ENCODE measurements at places on chromosomes 6 and 20.
A peak's percentile ranks its signal among the peaks of the same experiment; 100 is the strongest.

GRCh38 chr6:73610444-73611275 lies 43.1 kb downstream of the SLC17A5 start:
- peak; percentile 53 for DNase-seq

GRCh38 chr6:8619853-8620252 lies 184.5 kb upstream of the SLC35B3 start:
- no peak for DNase-seq

DNA sequence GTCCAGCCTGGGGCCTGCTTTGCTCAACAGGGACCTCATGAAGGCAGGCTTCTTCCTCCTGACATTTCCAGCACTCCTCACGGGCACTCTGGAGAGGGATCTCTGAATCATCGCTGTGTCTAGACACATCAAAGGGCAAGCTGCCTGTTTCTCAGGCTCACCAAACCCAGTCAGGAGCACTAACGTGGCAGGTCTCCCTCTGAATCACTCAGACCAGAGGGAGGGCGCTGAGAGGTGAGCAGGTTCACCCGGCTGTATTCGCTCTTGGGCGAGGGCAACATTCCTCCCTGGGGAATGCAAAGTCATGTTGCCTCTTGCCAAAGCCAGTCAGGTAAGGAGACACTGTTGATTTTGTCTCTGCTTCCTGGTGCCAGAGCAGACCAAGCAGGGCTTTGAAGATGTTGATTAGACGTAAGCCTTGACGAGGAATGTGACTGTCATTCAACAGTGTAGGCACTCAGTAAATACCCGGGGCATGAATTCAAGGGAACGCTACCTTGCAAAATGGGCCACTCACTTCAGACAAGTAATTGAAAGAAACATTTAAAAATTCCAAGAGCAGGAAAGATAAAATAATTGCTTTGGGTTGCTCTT lies 50.1 kb downstream of the CYP24A1 start:
- DNase-seq: no peak

DNA sequence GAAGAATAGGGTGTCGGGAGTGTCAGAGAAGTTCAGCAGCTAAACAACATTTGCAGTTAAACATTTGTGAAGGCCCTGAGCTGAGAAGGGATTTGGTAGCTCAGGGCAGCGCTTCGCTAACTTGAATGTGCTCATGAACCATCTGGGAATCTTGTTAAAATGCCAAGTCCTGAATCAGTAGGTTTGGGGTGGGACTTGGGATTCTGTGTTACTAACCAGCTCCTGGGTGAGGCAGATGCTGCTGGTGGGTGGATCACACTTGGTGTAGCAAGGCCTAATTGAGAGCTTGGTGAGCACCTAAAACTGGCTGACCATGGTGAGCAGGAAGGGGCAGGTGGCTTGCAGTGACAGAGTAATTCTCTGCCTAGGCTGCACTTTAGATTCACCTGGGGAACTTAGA lies 5.9 kb downstream of the PTPRA start:
- no peak for DNase-seq

GRCh38 chr6:142887517-142887916 lies 57.5 kb downstream of the HIVEP2 start:
- DNase-seq: no peak

- no peak for DNase-seq
Observed at GRCh38 chr6:103872233-103872632, 987.5 kb downstream of the HACE1 start.

GRCh38 chr6:106922626-106923025 lies 51.9 kb downstream of the CD24 start:
- no peak for DNase-seq

DNA sequence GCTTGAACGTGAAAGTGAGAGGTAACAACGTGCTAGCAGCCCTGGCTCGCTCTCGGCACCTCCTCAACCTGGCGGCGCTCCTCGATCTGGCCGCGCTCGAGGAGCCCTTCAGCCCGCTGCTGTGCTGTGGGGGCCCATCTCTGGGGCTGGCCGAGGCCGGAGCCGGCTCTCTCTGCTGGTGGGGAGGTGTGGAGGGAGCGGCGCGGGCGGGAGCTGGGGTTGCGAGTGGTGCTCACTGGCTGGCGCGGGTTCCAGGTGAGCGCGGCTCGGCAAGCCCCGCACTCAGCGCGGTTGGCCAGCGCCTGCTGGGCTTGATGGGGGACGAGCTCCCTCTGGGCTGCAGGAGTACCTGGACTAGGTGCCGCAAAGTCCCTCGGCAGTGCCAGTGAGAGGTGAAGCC lies 52.5 kb upstream of the RPS6KA2 start:
- DNase-seq: no peak

DNA sequence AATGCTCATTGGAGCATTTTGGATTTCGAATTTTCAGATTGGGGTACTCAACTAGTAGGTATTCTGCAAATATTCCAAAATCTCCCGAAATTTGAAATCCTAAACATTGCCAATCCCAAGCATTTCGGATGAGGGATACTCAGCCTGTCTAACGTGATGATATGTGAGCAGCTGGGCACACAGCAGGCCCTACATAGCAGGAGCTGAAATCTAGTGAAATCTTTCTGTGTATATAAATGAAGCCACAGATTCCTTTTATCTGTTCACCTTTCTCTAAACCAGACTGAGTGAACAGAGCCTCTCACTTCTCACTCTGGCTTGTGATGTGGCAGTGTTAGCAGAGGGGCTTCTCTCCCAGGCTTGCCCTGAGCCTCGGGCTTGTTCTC lies 17.8 kb downstream of the STX16 start:
- DNase-seq: no peak

DNA sequence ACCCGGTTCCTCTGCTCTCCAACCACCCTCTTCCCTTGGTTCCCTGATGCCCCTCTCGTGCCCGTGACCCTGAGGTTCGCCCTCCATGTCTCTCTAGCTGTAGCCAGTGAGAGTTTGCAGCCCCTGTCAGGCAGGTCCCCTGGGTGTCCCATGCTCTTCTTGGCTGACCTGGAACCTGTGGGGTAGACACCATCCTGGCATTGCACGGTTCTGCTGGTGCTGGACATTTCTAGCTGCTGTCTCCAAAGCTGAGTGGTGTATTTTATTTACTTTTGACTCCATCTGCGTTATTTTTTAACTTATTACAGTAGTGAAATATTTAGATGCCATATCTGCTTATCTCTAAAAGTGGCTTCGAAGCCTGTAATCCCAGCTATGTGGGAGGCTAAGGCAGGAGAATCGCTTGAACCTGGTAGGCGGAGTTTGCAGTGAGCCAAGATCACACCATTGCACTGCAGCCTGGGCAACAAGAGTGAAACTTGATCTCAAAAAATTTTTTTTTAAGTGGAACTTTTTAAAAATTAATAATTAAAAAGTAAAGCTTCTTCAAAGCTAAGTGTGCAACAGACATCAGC lies 12.5 kb downstream of the ENTPD6 start:
- DNase-seq: no peak

DNA sequence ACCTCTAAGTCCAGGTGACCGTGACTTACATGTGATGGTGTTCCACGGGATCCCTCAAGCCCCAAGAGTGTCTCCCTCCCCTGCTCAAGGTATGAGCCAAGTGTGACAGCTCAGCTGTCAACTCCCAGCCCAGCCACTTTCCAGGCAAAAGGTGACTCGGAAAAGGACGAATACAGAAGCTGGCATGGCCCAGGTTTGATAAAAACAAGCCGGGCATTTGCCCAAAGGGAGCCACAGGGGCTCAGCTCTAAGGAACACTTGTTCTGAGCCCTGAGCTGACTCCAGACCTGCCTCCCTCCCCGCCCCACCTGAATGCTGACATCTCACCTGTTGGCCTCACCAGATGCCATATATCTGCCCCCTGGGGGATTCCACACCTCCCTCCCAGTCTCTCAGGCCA lies 43.0 kb upstream of the BPIFA2 start:
- DNase-seq: no peak
